NCI-H510A (cell line): ENCODE measurements at places on chromosomes 3 and 15.

DNA sequence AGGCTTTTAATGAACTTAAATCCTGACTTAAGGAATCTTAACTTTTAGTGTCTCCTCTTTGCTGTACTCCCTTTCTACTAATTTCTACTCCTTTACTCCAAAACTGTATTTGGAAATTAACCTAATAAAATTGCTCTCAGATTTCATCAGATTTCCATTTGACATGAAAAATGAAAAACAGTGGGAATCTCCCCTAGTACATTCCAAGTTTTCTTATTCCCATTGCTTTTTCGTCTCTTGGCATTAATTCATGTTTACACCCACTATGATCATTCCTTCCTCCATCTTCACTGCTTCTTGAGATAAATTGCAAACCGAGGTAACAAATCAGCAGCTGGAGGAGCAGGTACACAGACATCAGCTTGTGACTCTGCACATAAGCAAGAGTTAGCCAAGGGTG, 208.7 kb downstream of the VGLL3 start:
- no peak for DNase-seq

GRCh38 chr3:190060192-190060775, 60.4 kb downstream of the P3H2 start:
- DNase-seq: no peak

GRCh38 chr3:43076857-43077256, 29.0 kb downstream of the POMGNT2 start:
- DNase-seq: no peak

DNA sequence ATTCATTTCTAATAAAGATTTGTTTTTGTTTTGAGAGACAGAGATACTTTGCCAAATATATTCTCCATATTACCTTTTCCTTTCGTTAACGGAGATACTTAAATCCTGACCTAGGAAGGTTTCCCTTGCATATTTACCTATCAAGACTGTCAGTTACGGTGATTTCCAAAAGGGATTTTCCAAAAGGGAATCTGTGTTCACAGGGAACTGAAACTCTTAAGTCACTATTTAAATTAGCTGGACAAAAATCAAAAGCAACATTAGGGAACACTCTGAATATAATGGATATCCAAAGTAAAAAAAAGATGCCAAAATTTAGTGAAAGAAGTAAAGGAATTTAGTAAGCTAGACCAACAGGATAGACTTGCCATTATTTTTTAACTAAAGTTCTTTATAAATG, 576 bp downstream of the LRRFIP2 start:
- DNase-seq: no peak

DNA sequence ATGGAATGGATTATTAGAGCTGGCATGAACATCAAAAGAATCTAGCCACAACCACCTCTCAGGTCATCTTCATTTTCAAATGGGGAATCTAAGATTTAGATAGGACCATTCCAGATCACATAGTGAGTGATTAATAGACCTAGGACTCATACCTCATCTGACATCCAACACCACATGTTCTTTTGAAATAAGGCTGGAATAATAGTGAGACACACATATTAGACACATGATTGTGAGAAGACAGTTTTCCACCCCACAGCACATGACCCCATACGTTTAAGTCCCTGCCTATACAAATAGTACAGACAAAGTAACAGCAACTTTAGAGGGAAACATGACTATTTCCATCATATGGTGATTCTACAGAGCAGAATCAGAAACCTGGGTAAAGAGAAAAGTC, 344.7 kb upstream of the TPRG1 start:
- DNase-seq: no peak

DNA sequence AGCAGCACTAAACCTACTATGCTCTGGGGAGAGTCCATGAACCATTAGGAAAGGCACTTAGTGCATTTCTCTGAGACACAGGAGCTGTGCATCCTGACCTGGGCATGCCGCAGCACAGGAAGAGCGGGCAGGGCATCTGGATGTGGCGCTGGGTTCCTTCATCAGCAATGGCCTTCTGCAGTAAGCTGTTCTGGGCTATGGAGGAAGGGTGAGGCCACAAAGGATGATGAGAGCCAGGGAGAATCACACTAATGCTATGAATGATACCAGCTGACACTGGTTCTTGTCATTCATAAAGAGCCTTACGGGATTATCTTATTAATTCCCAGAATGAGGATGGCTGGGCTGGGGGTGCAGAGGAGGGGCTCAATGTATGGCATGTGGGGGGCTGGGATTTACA, 12.7 kb upstream of the SCN10A start:
- no peak for DNase-seq

- no peak for DNase-seq
These were observed 51.9 kb downstream of the SLC41A3 start for GRCh38 chr3:126031981-126032471.

DNA sequence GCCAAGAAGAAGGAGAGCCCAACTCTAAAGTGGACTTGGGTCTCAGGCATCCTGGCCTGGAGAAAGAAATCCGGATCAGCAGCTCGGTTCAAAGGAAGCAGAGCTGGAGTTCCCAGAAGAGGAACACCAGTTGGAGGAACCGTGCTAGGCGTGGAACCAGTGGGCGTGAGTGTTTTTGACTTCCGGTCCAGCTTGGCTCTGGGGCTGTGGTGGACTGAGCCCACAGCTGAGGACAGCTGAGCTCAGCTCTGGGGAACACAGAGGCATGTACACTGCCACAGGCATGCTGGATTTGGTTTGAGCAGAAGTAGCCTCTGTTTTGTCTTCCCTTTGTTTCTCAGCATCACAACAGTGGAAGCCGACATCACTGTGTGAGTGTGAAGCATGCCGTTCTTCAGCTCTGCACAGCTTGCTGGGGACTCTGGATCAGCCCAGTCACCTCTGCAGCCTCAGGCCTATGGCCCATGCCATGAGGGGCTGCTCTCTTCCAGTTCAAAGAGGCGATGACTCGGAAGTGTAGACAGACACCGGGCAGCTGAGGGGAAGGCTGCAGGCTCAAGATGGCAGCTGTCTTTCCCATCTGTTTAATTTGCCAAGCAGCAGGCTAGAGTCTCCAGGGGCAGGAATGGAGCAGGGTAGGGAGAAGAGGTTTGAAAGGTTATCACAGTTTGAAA, 185.8 kb upstream of the UBE3A start:
- DNase-seq: no peak

GRCh38 chr3:40307176-40307575, 2.3 kb upstream of the EIF1B start:
- no peak for DNase-seq

DNA sequence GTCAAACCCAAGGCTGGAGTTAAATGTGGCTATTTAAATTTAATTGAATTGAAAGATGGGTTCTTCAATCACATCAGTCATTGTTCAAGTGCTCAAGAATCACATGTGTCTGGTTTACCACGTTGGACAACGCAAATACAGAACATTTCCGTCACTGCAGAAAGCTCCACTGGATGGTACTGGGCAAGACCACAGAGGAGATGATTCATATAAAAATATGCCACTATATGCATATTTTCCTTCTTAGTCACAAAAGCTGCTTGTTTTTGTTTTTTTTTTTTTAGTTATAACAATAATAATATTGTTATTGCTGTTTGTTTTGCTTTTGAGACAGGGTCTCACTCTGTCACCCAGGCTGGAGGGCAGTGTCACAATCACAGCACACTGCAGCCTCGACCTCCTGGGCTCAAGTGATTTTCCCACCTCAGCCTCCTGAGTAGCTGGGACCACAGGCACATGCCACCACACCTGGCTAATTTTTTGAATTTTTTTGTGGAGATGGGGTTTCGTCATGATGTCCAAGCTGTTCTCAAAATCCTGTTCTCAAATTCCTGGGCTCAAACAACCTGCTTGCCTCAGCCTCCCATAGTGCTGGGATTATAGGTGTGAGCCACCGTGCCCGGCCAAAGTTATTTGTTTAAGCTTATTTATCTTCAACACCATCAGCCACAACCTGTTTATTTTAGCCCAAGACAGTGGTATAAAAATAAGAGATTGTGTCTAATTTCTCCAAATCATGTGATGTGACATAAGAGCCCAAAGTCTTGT, 19.4 kb downstream of the RTP3 start:
- DNase-seq: no peak

GRCh38 chr3:188583341-188584161, 429.6 kb downstream of the LPP start:
- no peak for DNase-seq
